ENCODE measurements at places on chromosomes 5 and 9.

DNA sequence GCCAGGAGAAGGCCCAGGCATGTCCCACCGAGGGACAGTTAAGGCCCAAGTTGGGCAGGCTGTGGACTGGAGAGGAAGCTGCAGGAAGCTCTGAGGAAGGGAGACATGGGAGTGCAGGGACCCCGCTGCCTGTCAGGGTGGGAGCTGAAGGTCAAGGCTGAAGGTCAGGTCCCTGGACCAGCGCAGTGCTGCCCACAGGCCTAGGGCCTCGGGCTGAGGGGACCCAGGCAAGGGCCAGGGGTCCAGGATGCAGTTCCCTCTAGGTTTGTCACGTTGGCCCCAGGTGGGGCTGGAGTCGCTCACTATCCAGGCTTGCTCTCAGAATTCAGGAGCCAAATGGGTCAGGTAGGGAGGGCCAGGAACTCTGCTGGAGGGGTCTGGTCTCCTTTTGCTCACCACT is 76.7 kb upstream of the STXBP1 start:
- DNase-seq, result no peak

DNA sequence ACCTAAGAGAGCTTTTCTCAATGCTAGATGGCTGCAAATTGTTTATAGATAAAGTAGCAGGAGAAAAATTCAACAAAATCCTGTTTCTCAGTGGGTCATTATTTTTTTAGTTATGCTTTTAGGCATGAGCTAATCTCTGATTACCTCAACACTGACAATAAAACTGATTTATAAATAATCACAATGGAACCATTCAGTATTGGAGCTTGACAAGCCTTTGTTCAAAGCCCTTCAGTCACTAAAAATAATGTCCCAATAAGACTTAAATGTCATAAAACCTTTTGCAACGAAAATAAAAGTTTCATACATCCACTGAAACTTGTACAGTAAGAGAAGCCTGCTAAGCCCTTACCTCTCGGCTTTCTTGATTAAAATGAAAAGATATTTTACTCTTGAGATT is 27.2 kb downstream of the PTPDC1 start:
- DNase-seq, result no peak

- DNase-seq, result no peak
Measured at GRCh38 chr5:167716126-167716775, 575.2 kb upstream of the WWC1 start.

- no peak for DNase-seq
Measured at GRCh38 chr5:131776450-131776849, 20.4 kb downstream of the FNIP1 start.

GRCh38 chr5:137431051-137431450 is 68.1 kb downstream of the SPOCK1 start:
- no peak for DNase-seq

GRCh38 chr9:136907011-136907914 is 20.9 kb downstream of the TRAF2 start:
- DNase-seq, result no peak

GRCh38 chr5:170488570-170488969 is 15.2 kb upstream of the KCNIP1 start:
- DNase-seq, result no peak

DNA sequence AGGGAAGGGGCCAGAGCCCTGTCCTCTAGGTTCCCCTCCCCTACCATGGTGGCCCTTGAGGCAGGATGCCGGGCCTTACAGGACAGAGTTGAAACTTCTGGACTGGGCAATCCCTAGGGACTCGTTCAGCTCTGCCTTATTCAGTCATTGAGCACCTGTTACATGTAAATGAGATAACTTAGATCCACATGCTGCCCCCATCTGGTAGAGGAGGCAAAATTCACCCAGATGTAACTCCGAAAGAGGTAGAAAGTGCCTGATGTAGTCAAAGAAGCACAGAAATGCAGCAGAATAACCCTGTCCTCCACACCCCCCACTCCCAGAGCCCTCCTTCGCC is 1.5 kb downstream of the GGTA1 start:
- DNase-seq, result peak; percentile 47

- no peak for DNase-seq
Measured at GRCh38 chr5:4879075-4879474, 261.1 kb upstream of the ADAMTS16 start.

DNA sequence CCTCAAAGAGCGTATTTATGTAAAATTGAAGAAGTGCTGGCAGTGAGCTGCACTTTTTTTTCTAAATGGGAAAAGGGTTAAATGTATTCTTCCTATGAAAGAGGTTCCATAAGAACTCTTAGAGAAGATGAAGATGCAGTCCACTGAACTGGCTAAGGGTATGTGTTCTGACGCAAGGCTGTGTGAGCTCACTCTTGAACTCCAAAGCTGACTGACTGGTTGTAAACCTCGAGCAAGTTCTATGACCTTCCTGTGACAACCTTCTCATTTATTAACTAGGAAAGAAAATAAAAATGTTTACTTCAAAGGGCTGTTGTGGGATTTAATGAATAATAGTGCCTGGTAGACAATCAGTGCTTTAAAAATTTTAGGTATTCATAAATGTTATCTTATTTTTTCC is 46.7 kb downstream of the POC5 start:
- no peak for DNase-seq
